ENCODE measurements at places on chromosomes 12 and 14.

- no peak for DNase-seq
Observed at GRCh38 chr12:123571343-123571813, 13.0 kb upstream of the TMED2 start.

- no peak for DNase-seq
Observed at GRCh38 chr14:36503771-36504741, 16.0 kb downstream of the NKX2-1 start.

DNA sequence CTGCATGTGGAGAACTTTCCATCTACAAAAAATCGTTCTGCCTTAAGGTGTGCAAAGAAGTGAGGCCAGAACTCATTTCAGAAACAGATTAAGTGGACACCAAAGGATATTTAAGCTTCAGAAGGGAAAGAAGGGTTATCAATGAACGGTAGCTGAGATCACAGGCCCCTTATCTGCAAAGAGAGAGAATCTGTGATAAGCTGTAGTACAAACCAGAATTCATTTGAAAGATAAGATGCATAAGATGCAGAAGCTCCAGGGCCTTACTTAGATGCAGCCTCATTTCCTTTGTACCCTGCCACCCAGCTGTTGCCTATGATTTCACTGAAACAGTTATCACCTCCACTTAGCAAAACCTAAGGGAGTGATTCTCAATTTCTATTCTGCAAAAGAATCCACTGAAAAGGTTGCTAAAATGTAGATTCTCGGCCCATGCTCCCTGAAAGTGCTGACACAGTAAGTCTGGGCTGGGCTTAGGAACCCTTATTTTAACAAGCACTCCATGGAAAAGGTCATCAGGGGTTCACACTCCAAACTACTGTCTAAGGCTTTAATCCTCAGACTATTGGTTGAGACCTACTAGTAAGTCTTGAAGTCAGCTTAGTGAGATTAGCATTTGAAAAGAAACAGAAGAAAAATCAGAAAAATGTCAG, 64.8 kb downstream of the HELB start:
- DNase-seq = no peak

DNA sequence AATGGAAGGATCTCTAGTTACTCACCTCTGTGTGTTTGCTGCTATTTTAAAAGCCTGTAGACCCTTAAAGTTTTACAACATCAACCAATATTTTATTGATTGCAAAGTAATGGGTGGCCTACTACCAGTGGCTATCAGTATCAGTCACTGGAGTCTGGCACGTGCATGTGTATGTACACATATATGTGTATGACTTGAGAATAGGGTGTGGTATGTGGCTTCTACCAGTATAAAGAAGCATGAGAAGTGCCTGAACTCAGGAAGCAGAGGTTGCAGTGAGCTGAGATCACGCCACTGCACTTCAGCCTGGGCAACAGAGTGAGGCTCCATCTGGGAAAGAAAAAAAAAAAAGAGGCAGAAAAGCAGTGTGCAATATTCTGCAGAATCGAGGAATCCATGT, 45.5 kb upstream of the GAS2L3 start:
- no peak for DNase-seq

DNA sequence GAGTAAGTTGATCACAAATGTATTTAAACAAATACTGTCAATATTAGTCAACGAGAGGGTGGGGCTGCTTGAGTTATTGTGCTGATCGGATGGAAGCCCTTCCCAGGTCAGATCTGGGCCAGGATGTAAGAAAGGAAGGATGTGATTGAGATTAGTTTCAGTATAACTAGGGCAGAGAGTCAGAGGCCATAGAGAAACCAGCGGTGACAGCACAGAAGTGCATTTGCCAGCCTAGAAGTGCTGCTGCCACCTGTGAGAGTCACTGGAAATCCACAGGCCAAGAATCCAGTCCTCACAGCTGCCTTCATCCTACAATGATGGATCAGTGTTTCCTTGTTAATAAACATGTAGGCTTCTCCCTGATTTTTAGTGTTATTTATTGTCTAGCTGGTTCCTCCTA, 9.8 kb upstream of the FERMT2 start:
- no peak for DNase-seq

DNA sequence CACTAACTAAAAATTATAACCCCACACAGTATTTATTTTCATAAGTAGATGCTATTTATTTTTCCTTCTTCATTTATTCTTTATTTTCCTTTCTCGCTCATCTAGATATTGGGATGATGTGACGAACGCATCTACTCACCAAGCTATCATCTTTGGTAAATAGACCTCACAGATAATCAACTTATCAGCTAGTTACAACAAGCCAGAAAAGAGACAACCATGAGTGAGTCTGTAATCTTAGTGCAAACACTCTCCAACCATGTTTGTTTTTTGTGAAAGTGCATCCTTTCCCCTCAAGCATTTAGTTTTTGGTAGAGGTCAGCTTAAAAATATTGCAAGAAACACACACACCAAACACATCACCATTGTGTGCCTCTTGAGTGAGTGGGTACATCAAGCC, 84.9 kb downstream of the SLC25A21 start:
- no peak for DNase-seq

DNA sequence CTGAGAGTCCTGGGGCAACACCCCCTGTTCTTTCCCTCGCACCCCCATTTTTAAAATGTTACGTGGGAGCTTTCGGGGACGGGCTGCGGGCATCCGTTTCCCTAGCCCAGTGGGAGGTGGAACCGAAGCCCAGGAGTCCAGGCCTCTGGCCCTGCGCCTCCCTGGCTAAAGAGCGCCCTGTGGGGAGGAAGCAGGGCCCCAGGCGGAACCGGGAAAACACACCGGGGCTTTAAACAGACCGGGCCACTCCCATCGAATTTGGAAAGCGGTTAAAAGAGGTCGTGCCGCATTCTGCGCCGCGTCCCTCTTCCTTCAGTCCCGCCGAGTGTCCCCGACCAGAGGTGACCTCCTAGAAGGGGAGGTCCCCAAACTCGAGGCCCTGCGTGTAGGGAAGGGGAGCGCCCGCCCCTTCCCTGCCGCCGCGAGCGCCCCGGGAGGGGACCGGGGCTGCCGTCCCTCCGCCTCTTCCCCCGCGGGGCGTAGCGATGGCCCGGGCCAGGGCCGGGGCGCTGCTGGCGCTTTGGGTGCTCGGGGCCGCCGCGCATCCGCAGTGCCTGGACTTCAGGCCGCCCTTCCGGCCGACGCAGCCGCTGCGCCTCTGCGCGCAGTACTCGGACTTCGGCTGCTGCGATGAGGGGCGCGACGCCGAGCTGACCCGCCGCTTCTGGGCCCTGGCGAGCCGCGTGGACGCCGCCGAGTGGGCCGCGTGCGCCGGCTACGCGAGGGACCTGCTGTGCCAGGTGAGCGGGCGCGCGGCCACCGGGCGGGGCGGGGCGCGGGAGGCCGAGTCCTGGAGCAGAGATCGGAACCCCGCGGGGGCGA, at the start of gene HHIPL1:
TSS of gene HHIPL1 (plus strand) at position 407 of the 822 bp plus-strand sequence. CDS start at position 486, 79 bp downstream.
- DNase-seq = no peak

DNA sequence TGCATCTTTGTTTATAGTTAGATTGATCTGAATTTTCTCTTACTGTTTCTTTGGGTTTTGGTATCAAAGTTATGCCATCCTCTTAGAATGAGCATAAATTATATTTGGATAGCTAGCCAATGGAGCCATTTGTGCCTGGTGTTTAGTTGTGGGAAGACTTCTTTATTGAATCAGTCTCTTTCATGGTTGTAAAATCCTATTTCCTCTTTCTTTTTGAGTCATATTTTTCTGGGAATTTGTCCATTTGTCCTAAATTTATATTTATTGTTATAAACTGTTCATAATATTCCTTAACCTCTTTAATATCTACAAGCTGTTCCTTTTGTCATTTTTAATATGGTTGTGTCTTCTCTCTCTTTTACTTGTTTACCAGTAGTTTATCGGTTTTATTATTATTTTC, 462.5 kb downstream of the AEBP2 start:
- no peak for DNase-seq

GRCh38 chr12:71266606-71267005, 108.8 kb upstream of the TSPAN8 start:
- no peak for DNase-seq

DNA sequence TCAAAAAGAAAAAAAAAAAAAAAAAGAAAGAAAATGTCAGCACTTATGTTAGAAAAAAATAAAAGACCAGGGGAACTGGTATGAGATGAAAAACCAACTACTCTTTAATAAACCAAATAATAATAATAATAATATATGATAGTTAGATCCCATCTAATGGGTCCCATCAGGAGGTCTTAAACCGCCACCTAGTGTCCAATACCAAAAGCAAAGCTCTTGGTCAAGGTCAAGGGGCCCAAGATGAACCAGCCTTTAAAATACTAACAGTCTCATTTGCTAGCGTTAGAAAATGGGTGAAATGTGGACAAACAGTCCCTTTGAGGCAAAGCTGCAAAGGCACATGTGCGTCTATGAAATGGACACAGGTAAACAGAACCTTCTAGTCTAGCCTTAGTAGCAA, 12.3 kb downstream of the BRAP start:
- DNase-seq = no peak

- DNase-seq = no peak
Observed at GRCh38 chr12:58887068-58887467, 33.2 kb downstream of the LRIG3 start.

DNA sequence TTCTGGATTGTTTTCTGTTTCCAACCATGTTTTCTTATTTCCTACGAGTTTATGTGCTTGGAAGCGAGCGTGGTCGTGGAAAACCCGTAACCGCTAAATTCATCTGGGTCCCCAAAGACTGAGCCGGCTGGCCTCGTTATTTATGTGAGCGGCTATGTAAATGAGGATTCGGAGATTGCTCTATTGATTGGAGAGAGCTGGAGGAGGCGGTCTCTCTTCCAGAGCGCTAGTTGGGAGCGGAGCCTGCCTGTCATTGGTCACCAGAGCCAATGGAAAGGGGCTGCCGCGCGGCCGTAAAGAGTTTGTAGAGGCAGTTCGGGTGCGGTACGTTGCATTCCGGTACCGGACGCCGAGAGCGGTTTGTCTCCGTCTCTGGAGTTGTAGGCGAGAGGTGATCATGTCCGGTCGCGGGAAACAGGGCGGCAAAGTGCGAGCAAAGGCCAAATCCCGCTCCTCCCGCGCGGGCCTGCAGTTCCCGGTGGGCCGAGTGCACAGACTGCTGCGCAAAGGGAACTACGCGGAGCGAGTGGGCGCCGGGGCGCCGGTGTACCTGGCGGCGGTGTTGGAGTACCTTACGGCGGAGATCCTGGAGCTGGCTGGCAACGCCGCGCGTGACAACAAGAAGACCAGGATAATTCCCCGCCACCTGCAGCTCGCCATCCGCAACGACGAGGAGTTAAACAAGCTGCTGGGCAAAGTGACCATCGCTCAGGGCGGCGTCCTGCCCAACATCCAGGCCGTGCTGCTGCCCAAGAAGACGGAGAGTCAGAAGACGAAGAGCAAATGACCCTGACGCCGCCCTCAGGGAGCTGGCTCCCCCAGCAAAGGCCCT, 29.0 kb downstream of the WBP11 start:
- peak; percentile 89 for DNase-seq

- no peak for DNase-seq
Observed at GRCh38 chr14:48582938-48583337, 907.5 kb upstream of the MDGA2 start.

DNA sequence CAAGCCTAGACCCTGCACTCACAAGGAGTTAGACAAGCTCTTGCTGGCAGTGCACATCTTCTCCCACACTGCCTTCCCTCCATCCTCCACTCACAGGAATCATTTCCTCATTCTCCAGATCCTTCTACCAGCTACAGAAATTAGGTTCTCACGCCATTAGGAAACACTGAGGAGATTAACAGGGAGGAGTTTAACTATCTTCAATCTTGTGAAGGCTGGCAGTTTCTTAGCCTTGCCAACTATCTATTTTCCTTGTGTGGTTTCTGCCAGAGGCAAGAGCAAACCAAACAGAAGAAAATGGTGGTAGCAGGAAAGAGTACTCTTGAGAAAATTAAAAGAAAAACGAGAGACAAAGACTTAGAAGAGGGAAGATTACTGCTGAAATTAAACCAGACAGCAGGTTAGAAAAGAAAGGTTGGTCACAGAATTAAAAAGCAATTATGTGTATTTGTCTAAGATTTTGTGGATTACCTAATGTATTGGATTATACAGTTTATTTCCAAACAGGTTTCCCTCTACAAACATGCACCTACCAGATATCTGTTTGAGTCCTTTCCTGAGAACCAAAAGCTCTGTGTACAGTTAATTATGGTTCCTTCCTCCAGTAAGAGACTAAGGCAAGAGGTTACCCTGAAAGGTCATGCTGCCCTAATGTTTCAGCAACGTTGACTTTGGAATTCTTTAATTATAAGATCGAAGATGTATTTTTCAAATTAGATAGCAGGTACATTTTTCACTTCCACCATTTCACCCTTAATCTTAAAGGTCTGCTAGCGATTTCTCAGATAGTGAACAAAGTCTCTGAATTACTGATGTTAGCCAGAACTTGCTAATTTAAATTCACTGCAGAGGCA, 5.0 kb downstream of the RERG start:
- DNase-seq = no peak

DNA sequence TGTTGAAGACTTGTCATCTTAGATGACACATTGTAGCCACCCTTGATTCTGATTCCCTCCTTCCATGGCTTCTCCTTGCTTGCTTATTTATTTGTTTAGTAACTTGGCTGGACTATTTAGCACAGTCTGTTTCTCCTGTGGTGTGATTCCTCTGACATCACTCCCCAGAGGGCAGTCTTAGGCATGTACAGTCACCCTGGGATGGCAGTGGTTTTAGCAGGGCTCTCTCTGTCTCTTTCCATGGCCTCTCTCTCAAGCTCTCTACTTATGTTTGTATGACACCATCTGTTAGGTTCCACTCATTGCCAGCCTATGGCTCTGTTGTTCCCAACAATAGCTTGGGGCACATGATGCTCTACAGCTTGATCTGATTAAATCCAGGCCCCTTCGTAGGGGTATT, 158.3 kb downstream of the ADGRD1 start:
- DNase-seq = no peak

DNA sequence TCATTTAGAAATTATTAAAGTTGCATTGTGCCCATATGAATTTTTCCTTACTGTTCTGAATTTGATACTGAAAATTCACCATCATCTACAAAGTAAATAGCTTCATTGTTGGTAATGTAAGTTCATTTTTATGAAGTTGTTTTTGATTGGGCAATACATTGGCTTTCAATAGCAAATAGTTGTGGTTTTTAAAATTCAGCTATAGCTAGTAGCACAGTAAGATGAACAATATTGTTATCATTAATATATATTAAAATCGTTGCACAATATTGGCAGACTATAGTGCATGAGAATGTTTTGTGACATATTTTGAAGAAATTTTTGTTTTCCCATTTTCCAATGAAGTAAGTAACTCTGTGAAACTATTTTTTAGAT, 575.0 kb downstream of the PRKD1 start:
- no peak for DNase-seq

DNA sequence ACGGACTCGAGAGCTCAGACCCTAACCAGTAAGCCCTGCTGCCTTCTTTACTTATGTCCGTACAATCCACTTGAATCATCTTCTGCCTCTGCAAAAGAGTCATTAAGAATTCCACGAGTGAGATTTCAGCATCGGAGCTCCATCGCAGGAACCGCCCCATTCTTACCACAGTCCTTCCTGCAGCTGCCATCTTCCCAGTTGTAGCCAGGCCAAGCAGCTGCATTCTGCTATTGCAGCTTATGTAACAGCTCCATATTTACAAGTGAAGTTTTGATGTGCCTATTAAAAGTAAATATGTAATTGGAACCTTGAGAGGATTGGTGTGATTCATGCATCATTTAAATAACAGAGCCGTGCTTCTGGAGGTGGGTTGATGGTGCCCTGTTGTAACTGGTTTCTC, 157.4 kb downstream of the KICS2 start:
- no peak for DNase-seq

All from type B pancreatic cell (in vitro differentiated cells).